Activated CD4-positive, alpha-beta T cell treated with anti-CD3 and anti-CD28 coated beads, Interleukin-2, amount 10 ng/mL, durations not matched to agents 7 days and 5 days (primary cell): ENCODE measurements at places on chromosomes 1 and 21. TPM values are rescaled to one million over a fixed set of nuclear protein-coding genes. Genes with fewer than 3 reads are reported as not detected.

CFHR1 gene
- not detected for total RNA-seq

BTBD8 gene
- 1.6 TPM for total RNA-seq

TMEM125 gene
- total RNA-seq = not detected

AQP10 gene
- not detected for total RNA-seq

OR2T11 gene
- total RNA-seq = not detected

CHI3L2 gene
- total RNA-seq = 56.0 TPM

GRHL3 gene
- total RNA-seq = not detected

PLA2G2C gene
- total RNA-seq = not detected

COL11A1 gene
- total RNA-seq = not detected

RAB25 gene
- total RNA-seq = not detected

GNG4 gene
- 0.37 TPM for total RNA-seq

PCP4L1 gene
- total RNA-seq = 0.15 TPM

HAX1 gene
- 126 TPM for total RNA-seq

PTPN22 gene
- total RNA-seq = 74.6 TPM

RHEX gene
- total RNA-seq = not detected

ADAM30 gene
- not detected for total RNA-seq

CADM3 gene
- not detected for total RNA-seq

CELA3A gene
- not detected for total RNA-seq

MIER1 gene
- total RNA-seq = 54.2 TPM

S100A7A gene
- total RNA-seq = not detected

HSF2BP gene
- 0.56 TPM for total RNA-seq

TEX38 gene
- not detected for total RNA-seq

DUSP10 gene
- 12.3 TPM for total RNA-seq

OR2L3 gene
- total RNA-seq = not detected

PALMD gene
- total RNA-seq = not detected

IL6R gene
- total RNA-seq = 9.1 TPM

EPHB2 gene
- 0.08 TPM for total RNA-seq

CACNA1S gene
- total RNA-seq = not detected

TNFRSF18 gene
- 33.9 TPM for total RNA-seq

WNT2B gene
- not detected for total RNA-seq

C1orf216 gene
- 14.2 TPM for total RNA-seq

ADARB1 gene
- 45.4 TPM for total RNA-seq

SHE gene
- not detected for total RNA-seq

IFI44L gene
- total RNA-seq = 358 TPM

ANGPTL1 gene
- total RNA-seq = not detected

LCE2A gene
- not detected for total RNA-seq
